ENCODE measurements at places on chromosomes 4 and X.

- no peak for DNase-seq
Measured at GRCh38 chr4:156966836-156967235, 4.8 kb downstream of the PDGFC start.

DNA sequence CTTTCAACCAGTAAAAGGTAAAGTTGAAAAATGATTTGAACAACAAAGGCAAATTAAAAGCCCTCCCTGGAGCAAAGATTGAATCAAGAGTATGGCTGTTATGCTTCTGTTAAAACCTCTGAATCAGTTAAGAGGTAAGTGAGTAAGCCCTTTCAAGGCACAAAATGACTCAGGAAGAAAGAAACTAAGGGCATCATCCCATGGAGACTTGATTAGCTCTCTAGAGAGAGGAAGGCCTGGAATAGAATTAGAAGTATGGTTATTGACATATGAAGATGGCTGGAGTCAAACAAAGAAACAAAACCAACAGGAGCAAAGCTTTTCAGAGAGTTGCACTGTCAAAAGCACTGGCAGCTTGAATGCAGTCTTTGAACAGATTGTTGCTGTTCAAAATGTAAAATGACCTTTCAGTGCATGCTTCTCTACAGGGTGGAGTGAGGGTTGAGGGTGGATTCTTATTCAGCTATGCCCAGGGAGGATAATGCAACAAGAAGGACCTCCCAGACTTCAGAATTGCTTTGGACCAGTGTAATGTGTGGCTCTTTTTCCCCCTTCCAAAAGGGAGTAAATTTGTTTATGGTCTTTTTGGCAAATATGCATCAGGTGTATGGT lies 365.5 kb downstream of the GBA3 start:
- DNase-seq = no peak

- no peak for DNase-seq
Measured at GRCh38 chr4:33422656-33423055, 2702.5 kb downstream of the PCDH7 start.

GRCh38 chrX:143635915-143636314 lies at the start of gene SLITRK4:
SLITRK4 (minus strand) TSS chrX:143636101; CDS start chrX:143631108, 4,993 bp downstream.
- DNase-seq = no peak

- no peak for DNase-seq
Measured at GRCh38 chr4:10981096-10981495, 296.5 kb upstream of the CLNK start.

DNA sequence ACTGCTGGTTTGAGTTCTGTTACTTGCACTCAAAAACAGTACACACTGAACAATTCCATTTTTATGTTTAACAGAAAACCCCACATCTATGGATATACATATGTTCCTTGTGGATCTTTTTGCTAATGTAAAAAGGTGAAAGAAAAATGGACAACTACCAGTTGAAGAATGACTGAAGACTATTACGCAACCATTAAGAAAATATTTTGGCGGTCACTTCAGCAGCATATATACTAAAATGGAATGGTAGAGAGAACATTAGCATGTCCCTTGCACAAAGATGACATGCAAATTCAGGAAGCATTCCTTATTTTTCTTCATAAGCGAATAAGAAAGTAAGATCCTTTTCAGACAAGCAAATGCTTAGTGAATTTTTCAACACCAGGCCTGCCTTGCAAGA lies 84.6 kb upstream of the FMR1 start:
- DNase-seq = no peak

DNA sequence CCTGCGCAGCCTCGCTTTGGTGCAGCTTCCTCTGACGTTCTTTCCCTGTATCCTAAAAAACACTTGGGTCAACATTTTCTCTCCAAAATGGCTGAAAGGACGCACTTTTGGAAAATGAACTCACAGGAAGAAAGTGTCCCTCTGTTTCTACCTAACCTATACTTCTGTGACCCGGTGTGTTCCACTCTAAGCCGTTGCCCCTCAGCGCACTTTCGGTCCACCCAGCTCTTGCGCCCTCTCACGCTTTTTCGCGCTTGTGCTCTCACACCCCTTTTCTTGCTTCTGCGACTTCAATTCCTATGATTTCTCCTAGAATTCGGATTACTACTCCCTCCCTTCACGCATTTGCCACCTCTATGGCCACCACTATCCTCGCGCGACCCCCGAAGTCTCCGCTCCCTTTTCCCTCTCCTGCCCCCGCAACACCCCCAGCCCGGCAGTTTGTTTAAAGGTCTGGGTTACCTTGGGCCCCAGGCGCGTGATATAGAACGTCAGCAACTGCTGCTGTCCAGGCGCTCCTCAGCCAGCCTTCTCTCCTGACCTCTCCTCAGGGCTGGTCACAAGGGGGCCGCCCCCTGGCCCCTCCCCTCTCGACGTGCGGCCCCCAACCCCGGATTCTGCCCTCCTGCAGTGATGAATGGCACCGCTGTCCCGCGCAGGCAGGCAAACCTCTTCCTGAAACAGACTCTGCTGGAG lies at the start of gene USP51:
Gene USP51 (minus strand): TSS at position 535 of the 696 bp plus-strand sequence. CDS start 909 bp downstream, outside the sequence.
- no peak for DNase-seq

- peak; percentile 14 for DNase-seq
Measured at GRCh38 chr4:155638195-155638965, 28.3 kb upstream of the GUCY1A1 start.

- no peak for DNase-seq
Measured at GRCh38 chr4:142812091-142812490, 34.0 kb downstream of the INPP4B start.

DNA sequence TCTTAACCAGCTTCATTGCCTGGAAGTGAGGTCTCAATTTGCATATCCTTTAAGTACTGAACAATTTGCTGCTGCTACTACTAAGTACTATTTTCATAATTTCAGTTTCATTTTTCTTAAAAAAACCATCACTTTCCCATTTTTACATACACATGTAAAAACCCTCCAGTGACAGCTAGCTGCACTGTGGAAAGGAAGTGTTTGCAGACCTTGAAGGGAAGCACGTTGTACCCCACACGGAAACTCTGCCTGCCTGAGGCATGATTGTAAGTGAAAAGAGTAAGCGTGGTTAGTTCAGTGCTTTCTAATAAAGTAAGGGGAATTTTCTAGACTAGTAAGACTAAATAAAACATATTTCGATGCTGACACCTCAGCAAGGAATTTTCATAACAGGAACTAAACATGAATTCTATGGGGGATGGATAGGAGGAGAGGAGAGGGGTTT lies 103.6 kb downstream of the RAPGEF2 start:
- peak; percentile 34 for DNase-seq

- DNase-seq = no peak
Measured at GRCh38 chr4:122705009-122705408, 27.5 kb upstream of the BBS12 start.

GRCh38 chr4:141705048-141705746 lies 68.8 kb downstream of the IL15 start:
- no peak for DNase-seq

DNA sequence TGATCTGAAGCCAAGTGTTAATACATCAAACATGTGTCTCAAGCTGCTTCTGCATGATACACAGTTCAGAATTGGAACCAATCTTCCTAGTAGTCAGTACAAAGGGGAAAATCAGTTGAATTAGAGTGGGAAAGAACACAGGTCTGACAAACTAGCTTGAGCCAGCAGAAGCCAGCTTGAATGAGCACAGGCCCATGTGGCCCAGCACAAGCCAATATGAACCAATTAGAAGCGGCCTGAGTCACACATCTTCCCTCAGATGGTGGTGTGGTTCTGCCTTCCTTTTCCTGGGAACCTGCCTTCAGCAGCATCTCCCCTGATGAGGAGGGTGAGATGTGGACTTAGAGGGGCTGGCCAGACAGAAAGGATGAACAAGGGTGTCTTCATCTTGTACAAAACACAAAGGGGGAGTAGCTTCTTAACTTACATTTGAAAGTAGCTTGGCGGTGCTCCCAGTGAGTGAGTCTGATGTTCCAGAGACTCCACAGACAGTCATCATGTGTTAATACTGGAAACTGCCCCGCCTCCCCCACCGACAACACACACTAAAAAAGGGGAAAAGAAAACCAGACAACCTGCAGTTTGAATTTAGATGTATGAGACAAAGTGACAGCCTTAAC lies 72.0 kb downstream of the FRMPD4 start:
- DNase-seq = no peak

- DNase-seq = no peak
Measured at GRCh38 chr4:5232549-5232948, 181.3 kb downstream of the STK32B start.

- no peak for DNase-seq
Measured at GRCh38 chr4:76736414-76736813, 161.5 kb downstream of the SOWAHB start.

- no peak for DNase-seq
Measured at GRCh38 chr4:149265645-149266044, 550.0 kb downstream of the IQCM start.

DNA sequence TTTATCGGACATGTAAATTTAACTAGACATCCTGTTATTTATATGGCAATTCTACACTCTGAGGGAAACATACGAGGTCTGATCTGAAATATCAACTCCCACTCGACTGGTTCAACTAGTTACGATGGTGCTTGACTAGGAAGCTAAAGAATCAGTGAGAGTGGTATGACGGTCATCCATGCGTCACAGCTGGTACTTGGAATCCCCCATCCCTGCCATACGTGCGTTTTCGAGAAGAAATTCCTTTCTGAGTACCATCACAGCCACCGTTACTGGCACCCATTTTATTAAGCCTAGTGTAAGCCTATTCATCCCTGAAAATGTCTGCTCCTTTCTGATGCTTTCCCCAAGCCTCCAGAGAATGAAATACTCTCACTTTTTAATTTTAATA lies 695 bp upstream of the PIGA start:
- DNase-seq = no peak
